ENCODE measurements at places on chromosomes 1 and 21.

GRCh38 chr1:246897302-246897701 lies 34.4 kb downstream of the AHCTF1 start:
- DNase-seq: no peak

- no peak for DNase-seq
Observed at GRCh38 chr1:182144646-182145030, 83.1 kb upstream of the ZNF648 start.

DNA sequence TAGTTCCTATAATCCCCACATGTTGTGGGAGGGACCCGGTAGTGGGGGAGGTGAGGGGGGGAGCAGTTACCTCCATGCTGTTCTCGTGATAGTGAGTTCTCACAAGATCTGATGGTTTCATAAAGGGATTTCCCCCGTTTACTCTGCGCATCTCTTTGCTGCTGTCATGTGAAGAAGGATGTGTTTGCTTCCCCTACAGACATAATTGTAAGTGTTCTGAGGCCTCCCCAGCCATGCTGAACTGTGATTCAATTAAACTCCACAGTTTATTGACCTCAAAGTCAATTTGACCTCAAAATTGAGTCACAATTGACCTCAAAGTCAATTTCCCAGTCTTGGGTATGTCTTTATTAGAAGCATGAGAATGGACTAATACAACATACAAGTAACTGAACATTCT lies 19.7 kb downstream of the DPH5 start:
- DNase-seq: no peak

DNA sequence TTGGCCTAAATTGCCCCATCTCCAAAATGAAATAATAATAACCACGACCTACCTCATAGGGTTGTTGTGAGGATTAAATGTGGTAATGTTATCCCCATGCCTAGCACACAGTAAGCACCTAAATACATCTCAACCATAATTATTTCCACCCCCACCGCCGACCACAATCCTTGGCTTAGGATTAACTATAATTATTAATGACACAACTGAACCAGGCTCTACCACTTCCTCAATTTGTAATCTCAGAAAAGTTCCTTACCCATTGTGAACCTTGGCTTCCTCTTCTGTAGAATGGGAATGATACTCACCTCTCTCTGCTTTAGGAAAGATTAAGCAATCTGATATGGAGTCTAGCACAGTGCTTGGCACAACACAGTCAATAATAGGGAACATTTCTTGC lies 44.3 kb upstream of the TACSTD2 start:
- DNase-seq: peak; percentile 18

- DNase-seq: peak; percentile 15
Observed at GRCh38 chr1:200900877-200901276, 6.2 kb downstream of the INAVA start.
